ENCODE measurements at places on chromosomes 2 and 18.
A peak's percentile ranks its signal among the peaks of the same experiment; 100 is the strongest.

GRCh38 chr2:55269645-55269990, 587 bp upstream of the MTIF2 start:
- peak; percentile 9 for DNase-seq

GRCh38 chr2:217168496-217168895, 308.6 kb upstream of the TNP1 start:
- no peak for DNase-seq

GRCh38 chr2:79370976-79371538, 141.8 kb upstream of the CTNNA2 start:
- DNase-seq, result no peak

DNA sequence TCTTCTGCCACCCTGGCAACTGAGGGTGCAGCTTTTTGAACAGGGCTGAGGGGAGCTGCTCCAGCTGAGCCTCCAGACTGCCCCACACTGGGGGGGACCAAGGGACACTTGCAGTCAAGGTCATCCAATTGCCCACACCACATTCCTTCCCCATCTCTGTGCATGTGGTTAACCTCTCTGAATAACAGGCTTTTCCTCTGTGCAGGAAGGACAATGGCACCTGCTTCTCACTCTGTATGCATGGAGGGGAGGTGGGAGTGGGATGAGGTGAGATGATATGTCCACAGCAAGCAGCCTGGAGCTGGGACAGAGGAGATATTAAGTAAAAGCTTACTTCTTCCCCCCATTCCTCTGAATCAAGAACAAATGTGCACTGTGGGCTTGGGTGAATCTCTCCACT, 39.1 kb upstream of the TEX51 start:
- DNase-seq, result no peak

DNA sequence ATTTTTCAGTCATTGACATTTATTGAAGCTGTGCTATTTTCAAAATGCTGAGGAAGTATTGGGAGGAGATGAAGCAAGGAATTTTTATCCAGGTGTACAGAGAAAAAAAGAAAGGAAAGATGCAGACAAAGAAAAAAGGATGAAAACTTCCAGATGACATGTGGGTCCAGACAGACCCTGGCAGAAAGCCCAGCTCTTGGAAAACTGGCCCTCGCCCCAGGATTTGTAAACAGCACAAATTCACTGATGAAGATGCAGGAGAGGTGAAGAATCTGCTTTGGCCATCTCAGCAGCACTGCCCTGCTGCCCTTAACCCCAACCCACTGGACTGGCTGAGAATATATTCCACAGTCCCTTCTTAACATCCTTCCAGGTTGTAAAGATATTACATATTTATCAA, 12.5 kb downstream of the TACR1 start:
- no peak for DNase-seq

DNA sequence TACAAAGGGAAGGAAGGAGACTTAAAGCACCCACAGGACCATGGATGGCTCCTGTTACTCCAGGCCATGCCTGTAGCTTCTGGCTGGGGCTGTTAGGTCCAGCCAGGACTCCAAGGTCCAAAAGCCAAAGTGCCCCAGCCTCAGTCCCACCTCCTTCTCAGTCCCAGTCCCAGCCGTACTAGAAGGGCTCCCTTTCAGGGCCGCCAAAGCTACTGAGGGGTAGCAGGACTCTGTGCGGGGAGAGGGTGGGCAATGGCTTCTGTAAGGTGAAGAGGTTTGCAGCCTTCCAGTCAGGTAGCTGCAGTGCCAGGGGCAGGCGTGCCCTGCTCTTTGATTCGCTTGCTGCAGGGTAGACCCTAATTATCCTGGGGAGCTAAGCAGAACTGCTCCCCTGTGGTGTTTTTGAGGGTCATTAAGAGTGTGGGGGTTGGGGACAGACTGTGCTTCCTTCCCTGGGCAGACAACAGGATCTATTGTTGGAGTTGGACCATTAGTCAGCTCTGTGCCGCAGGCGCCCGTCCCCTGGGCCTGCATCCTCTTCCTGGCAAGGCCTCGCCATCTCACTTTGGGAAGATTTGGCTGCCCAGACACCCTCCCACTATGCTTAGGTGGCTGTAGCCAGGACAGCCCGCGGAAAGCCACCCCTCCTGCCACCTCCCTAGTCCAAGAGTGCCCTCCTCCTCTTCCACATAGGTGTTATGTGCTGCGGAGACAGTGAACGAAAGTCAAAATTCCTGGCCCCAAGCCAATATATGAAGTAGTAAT, 118.8 kb downstream of the ZBTB7C start:
- no peak for DNase-seq

- DNase-seq, result no peak
Measured at GRCh38 chr18:6255886-6256285, 158.8 kb downstream of the L3MBTL4 start.
